ENCODE measurements at places on chromosomes 1 and 21.

DNA sequence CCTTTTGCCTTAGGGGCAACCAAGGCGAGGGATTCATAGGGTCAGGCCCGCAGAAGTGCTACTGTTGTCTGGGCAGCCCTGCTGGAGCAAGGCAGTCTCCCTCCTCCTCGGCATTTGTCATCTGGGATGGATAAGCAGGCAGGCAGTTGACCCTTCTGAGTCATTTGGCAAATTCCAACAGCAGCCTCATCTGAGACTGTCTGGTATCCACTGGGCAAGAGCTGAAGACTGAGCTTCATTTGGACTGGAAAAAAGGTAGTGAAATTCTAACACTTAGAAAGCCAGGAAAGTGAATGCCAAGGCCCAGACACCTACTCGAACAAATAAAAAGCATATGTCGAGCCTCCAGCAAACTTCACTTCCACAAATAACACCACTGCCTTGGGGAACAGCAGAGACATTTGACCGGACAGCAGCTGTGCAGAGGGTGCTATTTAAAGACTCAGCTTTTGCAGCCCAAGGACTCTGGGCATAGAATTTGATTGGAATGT, 4.0 kb upstream of the ZBTB40 start:
- no peak for DNase-seq

GRCh38 chr1:147808025-147808424, 47.6 kb upstream of the GJA5 start:
- no peak for DNase-seq

- no peak for DNase-seq
Observed at GRCh38 chr1:217188280-217189237, 442.3 kb downstream of the GPATCH2 start.

DNA sequence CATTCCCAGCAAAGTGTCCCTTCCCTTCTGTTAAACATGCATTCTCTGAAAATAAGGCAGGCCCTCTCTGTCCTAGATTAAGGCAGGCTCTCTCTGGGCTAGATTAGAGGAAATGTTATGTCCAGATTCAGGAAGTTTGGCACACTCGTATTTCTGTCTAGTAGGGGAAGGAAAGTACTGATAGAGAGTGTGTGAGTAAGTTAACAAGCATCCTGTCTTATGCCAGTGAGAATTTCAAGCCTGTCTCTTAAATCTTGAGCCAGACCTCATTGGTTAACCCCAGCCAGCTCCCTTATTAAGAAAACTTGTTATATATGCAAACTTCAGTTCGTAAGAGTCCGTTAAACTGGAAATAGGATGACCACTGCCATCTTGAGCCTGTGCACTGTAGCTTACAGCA, 31.6 kb downstream of the IGSF5 start:
- DNase-seq = no peak

DNA sequence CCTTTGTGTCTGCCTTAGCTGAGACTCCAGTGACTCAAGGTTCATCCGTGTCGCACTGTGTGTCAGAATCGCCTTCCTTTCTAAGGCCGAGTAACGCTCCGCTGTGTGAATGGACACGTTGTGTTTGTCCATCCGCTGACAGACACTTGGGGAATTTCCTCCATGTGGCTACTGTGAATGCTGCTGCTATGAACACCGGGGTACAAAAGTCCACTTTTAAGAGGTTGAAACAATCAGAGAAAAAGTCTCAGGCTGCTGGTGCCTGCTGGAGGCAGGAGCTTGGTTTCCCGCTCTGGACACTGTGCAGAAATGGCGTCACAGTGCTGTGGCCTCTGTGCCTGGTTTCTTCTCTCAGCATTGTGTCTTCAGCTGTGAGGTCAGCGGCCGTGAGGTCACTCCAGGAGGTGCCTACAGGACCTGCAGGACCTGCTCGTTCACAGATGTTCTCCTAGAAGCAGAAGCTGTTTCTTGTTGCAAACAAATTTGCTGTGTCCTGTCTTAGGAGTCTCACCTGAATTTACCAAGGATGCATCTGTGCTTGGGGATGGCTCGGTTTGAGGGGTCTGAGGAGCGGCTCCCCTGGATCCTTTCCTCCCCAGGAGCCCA, 34.2 kb downstream of the KRTAP10-1 start:
- no peak for DNase-seq

DNA sequence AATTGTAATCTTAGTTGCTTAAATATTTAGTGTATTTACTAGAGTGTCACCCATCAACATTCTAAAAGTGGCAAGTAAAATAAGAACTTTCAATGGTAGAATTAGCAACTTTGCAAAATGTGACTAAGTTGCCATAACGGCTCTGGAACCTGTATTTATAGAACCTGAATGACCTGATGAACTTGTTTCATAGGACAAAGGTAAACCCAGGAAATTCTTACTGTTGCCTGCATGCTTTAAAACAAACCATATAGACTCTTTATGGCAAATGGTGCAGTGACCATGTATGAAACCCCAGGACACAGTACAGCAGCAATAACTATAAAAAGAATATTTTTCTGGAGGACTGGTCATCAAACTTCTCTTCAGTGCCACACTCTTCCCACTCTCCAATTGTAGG, 22.9 kb downstream of the AK2 start:
- no peak for DNase-seq

Data from omental fat pad (tissue), 4 donors.